ENCODE measurements at places on chromosomes 7 and 10.

DNA sequence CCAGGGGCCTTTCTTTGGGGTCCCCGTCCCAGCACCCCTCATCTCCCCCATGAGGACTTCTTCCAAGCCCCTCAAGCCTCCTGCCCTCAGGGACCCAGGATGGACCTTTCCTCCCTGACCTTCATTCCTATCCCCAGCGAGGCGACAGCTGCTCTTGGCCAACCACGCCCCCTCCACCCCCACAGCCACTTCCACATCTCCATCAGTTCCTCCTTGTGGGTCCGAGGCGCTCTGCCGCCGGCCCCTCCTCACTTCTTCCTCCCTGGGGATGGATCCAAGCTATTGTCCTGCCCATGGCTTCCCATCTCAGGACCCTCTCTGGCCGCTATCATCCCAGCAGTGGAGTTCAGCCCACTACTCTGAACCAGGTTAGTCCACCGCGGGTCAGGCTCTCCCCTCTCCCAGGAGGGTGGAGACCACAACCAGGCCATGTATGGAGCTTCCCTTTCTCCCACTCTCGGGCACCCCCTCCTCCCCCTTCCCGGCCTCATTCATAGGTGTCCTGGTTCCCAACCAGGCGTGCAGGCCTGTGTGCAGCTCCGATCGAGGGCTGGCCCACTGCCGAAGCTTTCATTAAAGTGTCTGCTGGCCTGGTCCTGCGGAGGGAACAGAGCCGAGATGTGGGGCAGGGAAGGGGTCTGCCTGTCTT lies 1.7 kb upstream of the SH2B2 start:
- DNase-seq, result no peak

GRCh38 chr10:19483421-19483820 lies 332.8 kb upstream of the PLXDC2 start:
- DNase-seq, result no peak

DNA sequence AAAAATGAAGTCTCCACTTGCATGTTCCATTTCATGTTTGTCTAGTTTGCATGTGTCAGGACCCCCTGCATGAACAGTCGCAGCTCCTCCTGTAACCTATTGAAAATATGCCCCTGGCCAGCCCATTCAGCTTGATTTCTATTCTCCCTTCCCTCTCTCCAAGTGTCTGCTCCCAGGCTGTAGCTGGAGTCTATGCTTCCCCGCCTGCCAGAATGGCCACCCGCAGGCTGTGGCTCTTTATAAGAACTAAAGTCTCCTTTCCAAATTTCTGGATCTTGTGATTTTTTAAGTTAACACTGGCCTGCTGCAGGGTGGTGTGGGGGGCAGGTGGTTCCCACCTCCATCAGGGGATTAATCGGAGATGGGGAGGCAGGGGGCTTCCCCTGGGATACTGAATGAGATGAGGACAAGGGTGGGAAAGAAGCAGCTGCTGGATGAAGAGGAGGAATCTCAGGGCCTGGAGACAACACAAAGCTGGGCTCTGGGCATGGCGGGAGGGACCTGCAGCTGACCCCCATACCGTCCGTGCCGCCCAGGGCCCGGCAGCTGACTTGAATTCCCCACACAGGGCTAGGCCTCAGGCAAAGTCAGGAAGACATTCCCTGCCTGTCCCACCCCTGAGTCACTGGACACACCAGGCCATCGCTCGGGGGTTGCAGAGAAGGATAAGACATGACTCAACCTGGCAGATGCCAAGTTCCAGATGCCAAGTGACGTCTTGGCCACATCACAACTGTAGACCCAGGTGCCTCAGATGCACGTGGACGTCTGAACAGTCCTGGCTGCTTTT lies 399.5 kb upstream of the FOXK1 start:
- peak; percentile 8 for DNase-seq

DNA sequence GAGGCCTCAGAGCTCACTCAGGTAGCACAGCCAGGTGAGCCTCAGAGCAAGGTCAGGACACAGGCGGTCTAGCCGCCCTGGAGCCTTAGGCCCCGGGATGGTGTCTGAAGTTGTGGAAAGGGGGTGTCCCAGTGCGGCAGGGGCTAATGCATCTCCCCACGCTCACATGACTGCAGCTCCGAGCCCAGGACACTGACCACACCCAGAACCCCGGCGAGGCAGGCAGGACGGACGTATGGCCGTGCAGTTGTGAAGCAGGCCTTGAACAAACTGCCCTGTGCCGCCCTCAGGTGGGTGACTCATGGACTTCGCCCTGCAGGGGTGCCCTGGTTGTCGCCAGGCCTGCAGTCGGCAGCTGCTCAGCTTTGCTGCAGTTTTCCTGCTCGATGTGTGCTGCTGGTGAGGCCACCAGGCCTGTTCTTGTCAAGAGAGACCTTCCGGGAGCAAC lies 5.0 kb upstream of the PRKAR1B start:
- DNase-seq, result peak; percentile 71

GRCh38 chr7:137878333-137878961 lies 31.7 kb upstream of the DGKI start:
- DNase-seq, result peak; percentile 70

- DNase-seq, result no peak
These were observed 238.2 kb downstream of the CELF2 start for GRCh38 chr10:11255796-11256444.

DNA sequence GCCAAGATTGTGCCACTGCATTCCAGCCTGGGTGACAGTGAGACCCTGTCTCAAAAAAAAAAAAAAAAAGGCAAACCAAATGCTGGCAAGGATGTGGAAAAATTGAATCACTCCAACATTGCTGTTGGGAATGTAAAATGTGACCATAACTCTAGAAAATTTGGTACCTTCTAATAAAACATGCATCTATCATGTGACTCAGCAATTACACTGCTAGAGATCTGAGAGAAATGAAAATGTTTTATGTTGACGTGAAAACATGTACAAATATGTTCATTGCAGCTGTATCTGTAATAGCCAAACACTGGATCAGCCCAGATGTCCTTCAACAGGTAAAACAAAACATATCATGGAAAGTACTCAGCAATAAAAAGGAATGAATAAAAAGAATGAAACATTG lies 30.8 kb upstream of the SAR1A start:
- no peak for DNase-seq

- no peak for DNase-seq
These were observed 7.0 kb downstream of the EBF3 start for GRCh38 chr10:129956876-129957673.

DNA sequence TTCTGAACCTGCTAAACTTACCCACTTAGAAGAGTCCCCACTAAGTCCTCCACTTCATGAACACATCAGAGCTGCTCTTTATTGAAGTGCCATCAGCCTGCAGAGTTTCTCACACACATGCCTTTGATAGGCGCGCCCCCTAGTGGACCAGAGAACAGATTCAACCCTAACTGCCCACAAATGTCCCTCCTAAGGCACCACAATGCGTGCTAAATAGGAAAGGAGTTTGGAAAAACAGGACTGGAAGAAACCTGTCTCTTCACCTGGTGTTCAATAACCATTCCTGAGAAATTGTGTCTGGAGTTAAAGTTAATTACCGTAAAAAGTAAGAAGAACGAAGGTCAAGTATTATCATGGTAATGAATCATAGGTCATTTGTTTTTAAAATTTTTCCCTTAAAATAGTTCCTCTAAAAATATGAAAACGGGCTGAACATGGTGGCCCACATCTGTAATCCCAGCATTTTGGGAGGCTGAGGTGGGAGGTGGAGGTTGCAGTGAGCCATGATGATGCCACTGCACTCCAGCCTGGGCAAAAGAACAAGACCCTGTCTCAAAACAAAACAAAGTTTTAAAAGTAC lies 249.7 kb downstream of the ELMO1 start:
- peak; percentile 71 for DNase-seq

GRCh38 chr10:64658528-64658927 lies 1137.3 kb downstream of the REEP3 start:
- no peak for DNase-seq

- peak; percentile 35 for DNase-seq
These were observed 13.2 kb upstream of the TRA2A start for GRCh38 chr7:23544913-23545354.

- no peak for DNase-seq
These were observed 89.1 kb upstream of the NANOS1 start for GRCh38 chr10:118940386-118940785.

- no peak for DNase-seq
These were observed 260.1 kb downstream of the BMPER start for GRCh38 chr7:34165466-34165865.

- no peak for DNase-seq
These were observed 182.3 kb downstream of the NRP1 start for GRCh38 chr10:33152146-33152545.

DNA sequence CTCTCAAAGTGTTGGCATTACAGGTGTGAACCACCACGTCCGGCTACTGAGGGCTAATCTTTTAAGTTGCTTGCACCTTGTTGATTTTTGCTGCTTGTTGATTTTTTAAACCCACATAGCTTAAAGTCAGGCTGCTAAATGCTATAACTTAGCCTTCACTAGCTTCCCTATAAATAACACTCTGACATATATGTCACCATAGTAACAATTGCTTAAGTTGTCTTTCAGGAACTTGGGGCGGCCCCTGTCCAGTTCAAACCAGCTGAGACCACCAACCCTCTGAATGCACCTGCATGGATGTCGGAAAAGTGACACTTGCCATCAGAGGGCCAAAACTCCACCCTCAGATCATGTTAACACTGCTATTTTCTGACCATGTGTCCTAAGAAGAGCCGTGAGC lies 47.3 kb downstream of the ST8SIA6 start:
- no peak for DNase-seq

- DNase-seq, result no peak
These were observed 51.3 kb upstream of the FAM180A start for GRCh38 chr7:135799881-135800280.

DNA sequence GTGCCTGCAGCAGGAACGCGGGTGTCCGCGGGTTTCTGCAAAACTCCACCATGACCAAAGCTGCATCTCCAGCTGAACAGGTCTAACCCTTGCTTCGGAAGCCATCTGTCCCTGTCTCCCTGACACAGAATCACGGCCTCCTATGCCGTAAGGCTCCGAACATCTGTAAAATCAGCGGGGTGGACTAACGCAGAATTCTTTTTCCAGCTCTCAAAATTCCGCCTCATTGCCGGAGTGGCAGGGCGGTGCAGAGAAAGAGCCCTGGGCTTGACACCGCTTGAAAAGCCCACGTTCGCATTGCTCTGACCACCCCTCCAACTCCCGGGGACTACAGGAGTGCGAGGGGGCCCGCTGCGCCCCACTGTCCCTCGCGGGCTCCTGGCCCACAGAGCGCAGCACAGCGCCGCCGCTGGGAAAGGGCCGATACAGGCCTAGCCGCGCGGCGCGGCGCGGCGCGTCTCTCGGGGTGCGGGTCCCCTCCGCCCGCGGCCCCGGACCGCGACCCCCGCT lies 409 bp downstream of the DNMBP start:
- DNase-seq, result peak; percentile 51

DNA sequence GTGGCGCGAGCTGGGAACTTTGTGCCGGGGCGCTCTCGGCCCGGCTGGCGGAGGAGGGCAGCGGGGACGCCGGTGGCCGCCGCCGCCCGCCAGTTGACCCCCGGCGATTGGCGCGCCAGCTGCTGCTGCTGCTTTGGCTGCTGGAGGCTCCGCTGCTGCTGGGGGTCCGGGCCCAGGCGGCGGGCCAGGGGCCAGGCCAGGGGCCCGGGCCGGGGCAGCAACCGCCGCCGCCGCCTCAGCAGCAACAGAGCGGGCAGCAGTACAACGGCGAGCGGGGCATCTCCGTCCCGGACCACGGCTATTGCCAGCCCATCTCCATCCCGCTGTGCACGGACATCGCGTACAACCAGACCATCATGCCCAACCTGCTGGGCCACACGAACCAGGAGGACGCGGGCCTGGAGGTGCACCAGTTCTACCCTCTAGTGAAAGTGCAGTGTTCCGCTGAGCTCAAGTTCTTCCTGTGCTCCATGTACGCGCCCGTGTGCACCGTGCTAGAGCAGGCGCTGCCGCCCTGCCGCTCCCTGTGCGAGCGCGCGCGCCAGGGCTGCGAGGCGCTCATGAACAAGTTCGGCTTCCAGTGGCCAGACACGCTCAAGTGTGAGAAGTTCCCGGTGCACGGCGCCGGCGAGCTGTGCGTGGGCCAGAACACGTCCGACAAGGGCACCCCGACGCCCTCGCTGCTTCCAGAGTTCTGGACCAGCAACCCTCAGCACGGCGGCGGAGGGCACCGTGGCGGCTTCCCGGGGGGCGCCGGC lies 870 bp downstream of the FZD1 start:
- DNase-seq, result peak; percentile 81

DNA sequence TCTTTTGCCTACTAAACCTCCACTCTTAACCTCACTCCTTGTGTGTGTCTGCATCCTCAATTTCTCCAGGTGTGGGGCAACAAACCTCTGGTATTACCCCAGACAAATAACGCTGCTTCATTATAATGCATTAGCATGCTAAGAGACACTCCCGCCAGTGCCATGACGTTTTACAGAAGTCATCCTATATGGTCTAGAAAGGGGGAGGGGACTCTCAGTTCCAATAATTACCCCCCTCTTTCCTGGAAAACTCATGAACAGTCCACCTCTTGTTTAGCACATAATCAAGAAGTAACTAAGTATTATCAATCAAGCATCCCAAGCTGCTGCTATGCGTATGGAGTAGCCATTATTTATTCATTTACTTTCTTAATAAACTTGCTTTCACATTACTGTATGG lies 364.5 kb downstream of the TYW1 start:
- no peak for DNase-seq

- DNase-seq, result no peak
These were observed 64.1 kb upstream of the LRRN3 start for GRCh38 chr7:111026806-111027205.

DNA sequence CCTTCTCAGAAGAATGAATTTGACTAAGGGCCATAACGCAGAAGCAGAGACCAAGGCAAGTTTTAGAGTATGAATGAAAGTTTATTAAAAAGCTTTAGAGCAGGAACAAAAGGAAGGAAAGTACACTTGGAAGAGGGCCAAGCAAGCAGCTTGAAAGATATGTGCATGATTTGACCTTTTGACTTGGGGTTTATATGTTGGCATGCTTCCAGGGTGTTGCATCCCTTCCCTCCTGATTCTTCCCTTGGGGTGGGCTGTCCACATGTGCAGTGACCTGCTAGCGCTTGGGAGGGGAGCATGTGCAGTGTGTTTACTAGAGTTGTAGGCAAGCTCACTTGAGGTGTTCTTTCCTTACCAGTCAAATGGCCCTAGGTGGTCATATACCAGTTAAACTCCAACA lies 37.9 kb upstream of the LRRN3 start:
- DNase-seq, result no peak

DNA sequence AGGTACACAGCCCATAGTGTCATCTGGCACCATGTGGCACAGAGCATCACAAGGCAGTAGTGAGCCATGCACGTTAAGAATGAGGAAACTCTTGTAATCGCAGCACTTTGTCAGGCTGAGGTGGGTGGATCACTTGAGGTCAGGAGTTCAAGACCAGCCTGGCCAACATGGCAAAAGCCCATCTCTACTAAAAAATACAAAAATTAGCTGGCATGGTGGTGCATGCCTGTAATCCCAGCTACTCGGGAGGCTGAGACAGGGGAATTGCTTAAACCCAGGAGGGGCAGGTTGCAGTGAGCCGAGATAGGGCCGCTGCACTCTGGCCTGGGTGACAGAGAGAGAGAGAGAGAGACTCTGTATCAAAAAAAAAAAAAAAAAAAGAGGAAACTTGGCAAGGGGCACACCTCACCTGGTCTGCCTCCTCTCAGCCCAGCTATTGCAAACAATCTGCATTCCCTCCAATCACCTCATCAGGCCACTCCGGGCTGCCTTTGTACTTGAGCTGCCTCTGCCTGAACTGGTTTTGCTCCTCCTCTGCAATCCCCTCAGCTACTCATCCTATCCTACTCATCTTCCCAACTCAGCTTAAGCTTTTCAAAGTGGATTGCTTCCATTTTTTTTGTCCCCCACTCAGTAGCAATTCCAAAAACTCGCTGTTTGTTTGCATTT lies 46.0 kb upstream of the OPTN start:
- DNase-seq, result no peak

- no peak for DNase-seq
These were observed 5.1 kb downstream of the PNLIPRP2 start for GRCh38 chr10:116625845-116626244.

- no peak for DNase-seq
These were observed 59.4 kb downstream of the CALCR start for GRCh38 chr7:93515144-93515543.

Measured in astrocyte of the spinal cord (primary cell).